ENCODE measurements at places on chromosomes 7 and 10.

GRCh38 chr10:12846718-12847117 lies 154.8 kb downstream of the CCDC3 start:
- no peak for DNase-seq

- DNase-seq, result no peak
Measured at GRCh38 chr7:20786779-20787659, at the start of gene SP8. Gene SP8 (minus strand): TSS chr7:20786886. CDS start chr7:20786798, 88 bp downstream.

- DNase-seq, result no peak
Measured at GRCh38 chr7:69840248-69840647, 242.0 kb downstream of the AUTS2 start.

- no peak for DNase-seq
Measured at GRCh38 chr7:92781117-92781720, 55.2 kb downstream of the CDK6 start.

DNA sequence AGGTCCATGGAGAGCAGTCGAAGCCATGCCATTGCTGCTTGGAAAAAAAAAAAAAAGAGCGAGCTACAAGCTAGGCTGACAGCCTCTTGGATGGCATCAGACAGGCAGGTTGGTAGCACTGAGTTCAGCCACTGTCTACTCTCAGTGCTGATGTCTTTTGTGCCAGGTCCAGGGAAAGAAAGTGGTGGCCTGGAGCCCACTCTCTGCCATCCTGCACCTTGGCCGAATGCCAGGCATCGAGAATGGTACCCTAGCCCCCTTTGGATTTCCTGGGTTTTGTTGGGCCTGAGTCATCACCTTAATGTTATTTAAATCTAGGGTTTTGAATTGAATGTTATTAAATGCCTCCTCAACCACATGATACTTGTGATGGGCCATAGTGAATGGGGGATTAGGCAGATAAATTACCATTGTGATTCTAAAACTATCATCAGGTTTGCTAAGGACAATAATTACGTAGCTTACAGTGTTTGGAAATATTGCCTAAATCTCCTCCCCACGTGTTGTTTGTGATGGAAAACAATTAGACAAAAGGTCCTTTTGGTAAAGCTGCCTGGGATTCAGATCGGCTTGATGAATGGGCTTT lies 195.7 kb upstream of the GPR26 start:
- DNase-seq, result no peak

DNA sequence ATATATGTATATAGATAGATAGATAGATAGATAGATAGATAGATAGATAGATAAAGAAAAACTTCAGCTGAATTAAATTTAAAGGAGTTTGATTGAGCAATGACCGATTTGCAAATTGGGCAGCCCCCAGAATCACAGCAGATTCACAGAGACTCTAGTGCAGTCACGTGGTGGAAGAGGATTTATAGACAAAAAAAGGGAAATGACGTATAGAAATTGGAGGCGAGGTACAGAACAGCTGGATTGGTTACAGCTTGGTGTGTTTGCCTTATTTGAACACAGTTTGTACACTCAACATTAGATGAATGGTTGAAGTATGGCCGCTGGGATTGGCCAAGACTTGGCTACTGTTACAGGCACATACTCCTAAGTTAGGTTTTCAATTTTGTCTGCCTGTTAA lies 8.2 kb upstream of the PODXL start:
- peak; percentile 36 for DNase-seq

DNA sequence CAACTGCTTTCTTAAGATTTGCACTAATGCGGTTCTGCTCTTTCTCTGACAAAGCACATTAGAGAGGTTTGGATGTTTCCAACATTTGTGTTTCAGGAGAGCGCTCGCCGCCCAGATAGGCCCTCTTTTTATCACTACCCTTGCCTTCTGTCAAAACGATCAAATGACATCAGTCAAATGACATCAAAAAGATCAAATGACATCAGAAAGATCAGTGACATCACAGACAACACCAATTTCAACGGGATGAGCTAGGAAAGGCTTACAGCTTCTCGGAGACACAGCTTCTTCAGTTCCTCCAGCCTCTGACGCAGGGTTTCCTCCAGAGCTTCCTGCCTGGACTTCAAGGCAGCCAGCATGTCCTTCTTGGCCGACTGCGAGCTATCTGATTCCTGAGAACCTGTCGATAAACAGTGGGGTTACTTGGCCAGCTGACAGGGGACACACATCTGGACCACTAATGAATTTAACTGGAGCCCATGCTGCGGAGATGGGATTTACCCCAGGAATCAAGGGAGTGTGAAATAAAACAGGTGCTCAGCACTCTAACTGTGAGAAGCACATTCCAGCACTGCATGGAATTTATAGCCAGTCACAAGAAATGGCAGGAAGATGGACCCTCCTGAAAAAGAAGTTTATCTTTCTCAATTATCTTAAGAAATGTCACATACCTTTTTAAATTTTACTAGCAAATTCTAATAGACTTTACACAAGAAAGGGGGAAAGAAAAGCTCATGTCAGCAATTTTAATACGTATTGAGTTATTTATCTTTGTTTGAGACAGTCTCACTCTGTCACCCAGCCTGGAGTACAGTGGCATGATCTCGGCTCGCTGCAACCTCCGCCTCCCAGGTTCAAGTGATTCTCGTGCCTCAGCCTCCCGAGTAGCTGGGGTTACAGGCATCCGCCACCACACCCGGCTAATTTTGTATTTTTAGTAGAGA lies 88.2 kb downstream of the PRPF18 start:
- no peak for DNase-seq

DNA sequence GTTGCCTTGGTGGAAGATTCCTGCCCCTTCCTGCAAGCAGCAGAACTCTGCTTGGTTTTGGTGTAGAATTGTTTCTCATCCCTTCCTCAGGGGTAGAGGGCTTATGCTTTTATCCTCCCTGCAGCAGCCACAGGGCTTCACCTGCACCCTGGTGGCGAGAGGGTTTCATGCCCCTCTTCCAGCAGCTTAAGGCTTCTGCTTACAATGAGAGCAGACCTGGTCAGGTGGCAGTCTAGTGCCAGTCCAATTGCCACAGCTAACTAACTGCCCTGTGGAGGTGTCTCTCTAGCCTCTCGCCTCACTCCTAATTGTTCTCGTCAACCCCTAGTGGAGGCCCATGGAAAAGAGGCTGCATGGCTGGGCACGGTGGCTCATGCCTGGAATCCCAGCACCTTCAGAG lies 19.3 kb downstream of the ACBD7 start:
- no peak for DNase-seq

DNA sequence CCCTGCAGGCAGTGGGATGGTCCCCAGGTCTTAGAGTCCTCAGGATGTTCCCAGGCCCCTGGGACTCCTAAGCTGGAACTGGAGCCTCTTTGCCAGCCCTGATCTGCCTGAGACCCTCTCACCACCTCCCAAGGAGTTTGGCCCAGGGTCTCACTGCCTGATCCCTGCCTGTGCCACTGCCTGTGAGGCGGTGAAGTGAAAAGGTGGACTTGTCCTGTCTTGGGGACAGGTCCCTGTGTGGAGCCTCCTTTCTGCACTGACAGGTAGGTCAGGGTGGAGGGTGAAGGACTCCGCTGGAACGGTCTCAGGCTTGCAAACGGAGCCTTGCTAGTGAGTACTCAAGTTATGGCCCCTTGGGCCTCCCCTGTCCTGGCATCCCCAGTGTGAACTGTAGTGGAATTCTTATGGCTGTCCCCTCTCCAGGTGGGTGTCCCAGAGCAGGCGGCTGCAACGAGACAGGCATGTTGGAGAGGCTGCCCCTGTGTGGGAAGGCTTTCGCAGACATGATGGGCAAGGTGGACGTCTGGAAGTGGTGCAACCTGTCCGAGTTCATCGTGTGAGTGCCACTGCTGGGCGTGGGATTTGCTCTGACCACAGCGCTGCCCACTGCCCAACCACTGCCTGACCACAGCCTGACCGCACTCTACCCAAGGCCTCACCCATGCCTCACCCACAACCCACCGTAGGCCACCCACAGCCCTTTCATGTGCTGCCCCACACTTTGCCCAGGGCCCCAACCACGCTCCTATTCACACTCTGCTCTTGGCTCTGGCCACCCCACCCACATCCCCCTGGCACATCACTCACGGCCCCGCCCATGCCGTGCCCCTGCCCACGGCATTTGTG lies 19.5 kb downstream of the RAMP3 start:
- no peak for DNase-seq

- DNase-seq, result no peak
Measured at GRCh38 chr10:32600317-32600716, 154.4 kb downstream of the CCDC7 start.

DNA sequence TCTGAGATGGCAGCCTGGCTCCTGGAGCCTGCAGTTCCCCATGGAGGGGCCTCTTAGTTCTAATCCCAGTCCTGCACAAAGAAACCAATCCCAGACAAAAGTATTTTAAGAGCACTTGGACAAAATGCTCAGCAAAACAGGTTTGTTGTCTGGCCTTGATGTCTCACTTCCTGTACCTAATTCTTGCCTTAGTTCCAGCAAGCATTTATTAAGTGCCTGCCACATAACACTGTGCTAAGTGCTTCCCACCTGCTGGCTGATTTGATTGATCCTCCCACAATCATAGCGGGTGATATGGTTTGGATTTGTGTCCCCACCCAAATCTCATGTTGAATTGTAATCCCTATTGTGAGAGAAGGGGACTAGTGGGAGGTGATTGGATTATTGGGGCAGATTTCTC lies 65.7 kb upstream of the HABP2 start:
- no peak for DNase-seq

Measured in inflammatory macrophage treated with lipopolysaccharide for 4 hours (primary cell).